ENCODE measurements at places on chromosomes 6 and 20.

DNA sequence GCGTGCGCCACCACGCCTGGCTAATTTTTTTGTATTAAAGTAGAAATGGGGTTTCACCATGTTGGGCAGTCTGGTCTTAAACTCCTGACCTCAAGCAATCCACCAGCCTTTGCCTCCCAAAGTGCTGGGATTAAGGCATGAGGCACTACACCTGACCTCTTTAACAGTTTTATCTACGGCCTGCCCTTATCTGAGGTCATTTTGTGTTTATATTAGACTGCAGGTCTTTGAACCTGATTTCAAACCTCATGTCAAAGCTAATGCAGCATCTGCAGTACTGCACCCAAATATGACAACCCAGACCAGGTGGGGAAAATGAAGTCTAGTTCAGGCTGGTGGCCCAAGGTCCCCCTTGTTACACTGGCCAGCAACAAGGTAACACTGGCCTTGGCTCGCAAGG is 89.3 kb upstream of the ARMC2 start:
- DNase-seq, result no peak

DNA sequence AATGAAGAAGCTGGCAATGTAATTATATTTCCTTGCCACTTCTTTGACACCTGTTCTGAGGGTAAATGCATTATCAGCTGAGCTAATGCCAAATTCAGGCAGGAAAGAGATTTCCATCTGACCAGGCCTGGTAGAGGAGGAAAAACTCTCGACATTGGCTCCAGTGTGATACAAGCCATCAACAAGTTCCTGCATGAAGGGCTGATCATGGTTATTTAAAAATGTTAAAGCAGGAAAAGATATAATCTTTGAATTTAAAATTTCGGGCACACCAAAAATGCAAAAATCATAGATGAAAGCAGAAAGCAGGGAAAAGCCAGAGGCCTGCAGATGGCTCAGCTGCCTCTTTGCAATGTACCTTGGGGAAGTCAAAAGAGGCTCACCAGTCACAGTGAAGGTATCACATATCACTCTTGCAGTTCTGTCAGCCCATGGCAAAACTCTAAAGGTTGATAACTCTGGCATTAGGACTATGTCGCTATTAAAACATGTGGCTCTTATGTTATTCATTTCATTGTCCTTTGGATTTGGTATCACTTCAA is 39.1 kb downstream of the LGSN start:
- no peak for DNase-seq

DNA sequence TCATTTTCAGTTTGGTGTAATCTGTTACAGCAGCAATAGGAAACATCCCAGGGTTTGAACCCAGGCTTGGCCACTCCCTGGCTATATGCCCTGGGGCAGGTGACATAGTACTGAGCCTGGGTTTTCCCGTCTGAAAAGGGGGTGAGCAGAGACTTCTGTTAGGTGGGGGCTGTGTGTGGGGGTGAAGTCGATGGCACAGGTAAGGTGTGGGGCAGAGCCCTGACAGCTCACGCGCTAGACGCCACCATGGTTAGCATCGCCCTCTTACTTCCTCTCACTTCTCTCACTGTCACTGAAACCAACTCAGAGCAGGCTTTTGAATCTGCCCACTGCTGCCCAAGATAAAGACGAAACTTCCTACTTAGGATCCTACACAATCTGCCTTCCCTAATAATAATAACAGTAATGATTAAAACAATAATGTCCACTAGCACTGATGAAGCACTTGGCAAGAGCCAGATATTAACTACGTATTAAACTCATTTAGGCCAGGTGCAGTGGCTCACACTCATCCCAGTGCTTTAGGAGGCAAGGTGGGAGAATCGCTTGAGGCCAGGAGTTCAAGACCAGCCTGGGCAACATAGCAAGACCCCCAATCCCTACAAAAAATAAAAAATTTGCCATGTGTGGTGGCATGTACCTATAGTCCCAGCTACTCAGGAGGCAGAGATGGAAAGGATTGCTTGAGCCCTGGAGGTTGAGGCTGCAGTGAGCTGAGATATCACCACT is 117.9 kb upstream of the PTPN1 start:
- no peak for DNase-seq

DNA sequence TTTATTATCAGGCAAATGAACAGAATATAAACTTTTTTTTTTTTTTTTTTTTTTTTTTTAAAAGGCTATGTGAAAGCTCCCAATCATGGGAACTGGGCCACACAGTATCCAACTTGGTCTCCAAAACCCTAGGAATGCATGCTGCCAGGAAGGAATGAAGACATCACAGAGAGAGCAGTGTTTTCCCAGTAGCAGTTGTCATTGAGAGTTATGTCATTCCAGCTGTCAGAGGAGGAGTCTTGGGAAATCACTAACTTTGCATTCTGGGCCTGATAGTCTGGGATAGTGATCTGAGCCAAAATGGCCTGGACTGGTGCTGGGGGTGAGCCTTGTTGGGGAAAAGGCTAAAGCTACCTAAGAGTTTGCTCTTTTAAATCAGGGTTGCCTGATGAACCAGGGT is 231.3 kb upstream of the MAP3K7 start:
- no peak for DNase-seq

DNA sequence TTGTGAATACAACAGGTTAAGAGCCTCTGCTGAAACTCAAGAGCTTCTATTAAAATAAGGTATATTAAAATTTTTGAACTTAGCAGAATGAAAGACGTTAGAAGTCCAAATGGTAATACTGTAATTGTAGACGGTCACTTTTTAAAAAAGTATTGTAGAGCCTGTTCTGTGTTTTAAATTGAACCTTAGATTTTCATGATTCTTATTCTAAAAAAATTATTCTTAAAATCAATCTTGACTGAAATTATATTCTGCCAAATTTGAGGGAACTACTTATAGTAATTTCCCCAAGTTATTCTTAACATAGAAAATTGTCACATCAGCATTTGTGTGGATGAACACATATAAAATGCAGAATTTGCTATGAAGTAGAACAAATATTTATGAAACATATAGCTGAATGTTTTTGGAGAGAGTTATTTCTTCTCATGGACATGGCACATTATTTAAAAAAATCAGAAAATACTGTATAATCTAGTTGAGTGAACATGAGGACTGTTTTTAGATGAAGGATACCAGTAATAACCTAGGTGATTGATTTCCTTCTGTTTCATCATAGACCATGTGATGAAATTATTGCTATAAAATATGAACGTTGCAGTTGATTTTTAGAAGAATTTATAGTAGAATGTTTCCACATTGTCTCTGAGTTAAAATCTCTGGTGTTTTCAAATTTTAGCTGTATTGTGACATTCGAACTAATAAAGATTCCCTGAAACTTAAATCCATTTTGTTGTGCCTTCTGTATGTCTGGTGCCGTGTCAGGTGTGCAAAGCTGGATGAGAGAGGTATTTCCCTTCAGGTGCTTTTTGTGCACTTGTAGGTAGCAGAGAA is 2.8 kb downstream of the TBPL1 start:
- no peak for DNase-seq

DNA sequence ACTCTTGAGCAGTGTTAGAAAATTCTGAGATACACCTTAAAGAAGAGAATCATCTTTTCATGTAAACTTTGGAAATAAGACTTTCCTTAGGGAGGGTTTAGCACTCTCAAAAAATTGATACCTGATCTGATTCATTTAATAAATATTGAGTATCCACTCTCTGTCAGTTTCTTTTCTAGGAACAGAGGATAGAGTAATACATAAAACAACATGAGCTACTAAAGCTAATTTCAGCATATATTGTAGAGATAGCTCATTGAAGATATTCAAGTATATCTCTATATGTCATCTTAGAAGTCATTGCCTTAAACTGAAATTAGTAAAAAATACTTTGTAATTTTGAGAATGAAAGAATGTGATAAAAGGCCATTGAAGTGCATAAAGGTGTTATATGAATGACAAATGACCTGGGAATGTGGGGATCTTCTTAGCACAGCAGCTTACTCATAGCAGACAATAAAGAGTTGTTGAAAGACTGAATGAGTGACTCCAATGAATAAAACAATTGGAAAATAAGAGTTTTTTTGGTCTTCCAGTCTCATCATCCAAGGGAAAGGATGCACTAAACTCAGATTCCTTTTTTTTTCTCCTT is 29.2 kb downstream of the RHAG start:
- no peak for DNase-seq

- DNase-seq, result no peak
These were observed 35.8 kb upstream of the SHLD1 start for GRCh38 chr20:5714261-5715041.

GRCh38 chr20:17757496-17757895 is 57.7 kb downstream of the BANF2 start:
- DNase-seq, result no peak

GRCh38 chr6:130602151-130602770 is 224.9 kb upstream of the SMLR1 start:
- no peak for DNase-seq

GRCh38 chr6:101236709-101237108 is 156.8 kb upstream of the GRIK2 start:
- DNase-seq, result no peak

GRCh38 chr6:89487864-89488263 is 54.9 kb downstream of the ANKRD6 start:
- no peak for DNase-seq

DNA sequence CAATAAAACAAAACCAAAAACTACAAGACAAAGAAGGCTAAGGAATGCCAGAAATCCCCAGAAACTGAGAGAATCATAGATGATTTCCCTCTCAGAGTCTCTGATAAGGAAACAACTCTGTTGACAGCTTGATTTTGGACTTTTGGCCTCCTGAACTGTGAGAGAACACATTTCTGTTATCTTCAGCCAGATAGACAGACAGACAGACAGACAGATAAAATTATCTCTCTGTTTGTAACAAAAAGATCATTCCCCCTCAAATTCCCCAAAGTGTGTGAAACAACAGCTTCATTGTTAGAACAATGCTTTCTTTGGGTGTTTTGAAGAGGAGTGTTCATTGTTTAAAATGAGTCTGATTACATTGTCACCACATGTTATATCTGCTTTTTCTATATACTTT is 148.2 kb downstream of the BCKDHB start:
- no peak for DNase-seq

DNA sequence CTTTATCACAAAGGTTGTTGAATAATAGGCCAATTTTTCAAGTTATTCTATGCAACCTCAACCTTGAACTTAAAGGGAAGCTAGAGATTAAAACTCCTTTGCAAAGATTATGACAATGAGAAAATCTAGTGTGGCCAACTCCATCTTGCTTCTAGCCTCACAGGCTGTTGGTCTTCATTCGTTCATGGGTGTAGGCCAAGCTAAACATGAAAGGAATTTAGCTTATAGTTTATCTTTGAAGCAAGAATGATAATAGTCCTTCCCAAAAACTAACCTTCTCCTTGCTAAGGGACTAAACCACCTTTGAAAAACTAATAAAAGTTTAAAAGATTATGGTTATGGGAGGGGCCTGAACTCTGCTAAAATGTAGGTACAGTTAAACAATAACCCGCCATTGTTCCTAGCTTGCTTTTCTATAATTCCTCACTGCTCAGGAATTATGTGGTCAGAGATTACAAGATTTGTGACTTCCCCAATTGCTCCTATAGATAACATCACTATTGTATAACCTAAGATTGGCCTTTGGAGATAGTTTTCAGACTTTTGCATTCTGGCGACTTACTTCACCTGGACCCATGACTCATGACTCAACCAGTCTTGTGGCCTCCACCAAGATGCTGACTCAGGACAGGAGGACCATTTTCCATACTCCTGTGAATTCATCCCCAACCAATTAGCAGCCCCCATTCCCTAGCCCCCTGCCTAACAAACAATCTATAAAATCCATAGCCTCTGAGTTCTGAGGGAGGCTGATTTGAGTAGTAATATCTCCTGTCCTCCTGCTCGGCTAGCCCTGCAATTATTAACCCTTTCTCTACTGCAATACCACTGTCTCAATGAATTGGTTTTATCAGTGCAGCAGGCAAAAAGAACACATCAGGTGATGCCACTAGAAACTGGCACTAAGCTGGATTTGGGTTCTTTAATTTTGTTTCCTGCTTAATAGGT is 154.5 kb downstream of the CD83 start:
- no peak for DNase-seq

GRCh38 chr6:129686941-129687627 is 22.9 kb downstream of the ARHGAP18 start:
- DNase-seq, result no peak

- no peak for DNase-seq
These were observed 5.2 kb downstream of the HAO1 start for GRCh38 chr20:7935027-7935551.

All from GM12891 (cell line).